ENCODE measurements at places on chromosomes 2 and 18.

DNA sequence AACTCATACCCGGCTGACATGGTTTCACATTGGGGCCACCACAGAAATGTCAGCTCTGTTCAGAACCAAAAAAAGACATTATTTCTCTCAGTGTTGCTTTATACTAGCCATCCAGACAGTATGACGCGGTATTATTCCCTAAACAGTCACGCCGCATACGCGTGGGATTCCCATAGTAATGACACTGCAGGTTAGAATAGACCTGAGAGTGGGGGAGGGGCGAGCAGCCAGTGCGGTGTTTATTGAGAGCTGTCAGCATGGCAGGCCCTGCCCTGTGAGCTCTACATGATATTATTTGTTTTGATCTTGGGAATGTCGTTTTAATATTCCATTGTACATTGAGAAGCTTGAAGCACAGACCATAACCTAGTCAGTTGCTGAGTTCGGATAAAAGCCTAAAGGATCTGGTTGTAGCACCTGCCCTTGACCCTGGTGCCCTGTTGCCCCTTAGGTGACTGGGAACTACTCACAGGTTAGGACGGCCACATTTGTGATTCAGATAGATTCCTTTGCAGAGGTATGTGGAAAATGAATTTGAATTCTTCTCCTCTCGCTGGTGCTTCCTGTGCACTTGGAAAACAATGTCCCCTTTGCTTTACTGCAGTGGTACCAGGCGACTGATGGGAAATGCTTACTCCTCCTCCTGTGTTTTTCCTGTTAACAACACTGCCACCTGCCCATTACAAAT lies 150.1 kb downstream of the ARHGAP28 start:
- DNase-seq, result no peak

DNA sequence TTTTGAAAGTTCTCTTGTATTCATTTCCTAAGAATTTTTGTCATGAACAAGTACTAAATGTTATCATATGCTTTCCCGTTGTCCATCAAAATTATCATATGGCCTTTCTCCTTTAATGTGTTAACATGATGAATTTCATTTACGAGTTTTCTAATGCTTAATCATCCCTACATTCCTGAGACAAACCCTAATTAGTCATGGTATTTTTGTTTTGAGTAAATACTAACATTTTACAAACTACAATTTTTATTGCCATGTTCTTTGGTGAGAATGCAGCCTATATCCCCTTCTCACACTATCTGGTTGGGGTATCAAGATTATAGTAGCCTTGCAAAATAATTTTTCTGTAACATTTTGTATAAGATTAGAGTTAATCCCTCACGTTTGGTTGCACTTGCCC lies 14.5 kb downstream of the SMAD2 start:
- no peak for DNase-seq

GRCh38 chr2:217054791-217055190 lies 194.9 kb upstream of the TNP1 start:
- DNase-seq, result no peak

DNA sequence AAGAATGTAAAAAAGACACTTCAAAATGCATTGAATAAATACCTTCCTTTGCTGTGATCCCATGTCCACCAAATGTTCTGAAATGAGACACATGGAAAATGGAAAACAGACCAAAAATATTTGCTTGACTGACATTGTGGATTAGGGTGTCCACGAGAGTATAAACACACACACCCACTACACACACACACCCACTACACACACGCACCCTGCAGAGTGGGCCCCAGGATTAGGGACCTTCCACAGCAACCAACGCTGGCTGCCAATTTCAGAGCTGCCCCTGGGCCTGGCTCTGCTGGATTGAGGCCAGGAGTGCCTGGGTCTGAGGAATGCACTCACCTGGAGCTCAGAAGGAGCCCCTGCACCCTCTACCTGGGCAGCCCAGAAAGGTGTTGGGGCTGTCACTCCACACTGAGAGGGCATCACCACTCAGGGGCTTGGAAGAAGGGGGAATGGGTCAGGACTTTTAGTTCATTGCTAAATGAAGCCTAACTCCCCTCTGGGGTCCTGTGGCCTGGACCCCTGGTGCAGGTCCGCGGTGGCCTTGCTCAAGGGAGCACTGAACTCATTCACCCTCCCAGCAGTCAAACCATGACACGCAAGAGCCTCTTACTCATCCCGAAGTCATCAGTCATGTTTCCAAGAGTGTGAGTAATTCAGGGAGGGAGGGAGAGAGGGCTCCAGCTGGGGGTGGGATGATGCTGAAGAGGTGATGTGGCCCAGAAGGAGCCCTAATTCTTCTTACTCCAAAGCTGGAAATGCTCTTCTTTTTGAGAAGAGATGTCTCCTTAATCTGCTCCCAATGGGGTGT lies 50.2 kb upstream of the PLB1 start:
- no peak for DNase-seq

DNA sequence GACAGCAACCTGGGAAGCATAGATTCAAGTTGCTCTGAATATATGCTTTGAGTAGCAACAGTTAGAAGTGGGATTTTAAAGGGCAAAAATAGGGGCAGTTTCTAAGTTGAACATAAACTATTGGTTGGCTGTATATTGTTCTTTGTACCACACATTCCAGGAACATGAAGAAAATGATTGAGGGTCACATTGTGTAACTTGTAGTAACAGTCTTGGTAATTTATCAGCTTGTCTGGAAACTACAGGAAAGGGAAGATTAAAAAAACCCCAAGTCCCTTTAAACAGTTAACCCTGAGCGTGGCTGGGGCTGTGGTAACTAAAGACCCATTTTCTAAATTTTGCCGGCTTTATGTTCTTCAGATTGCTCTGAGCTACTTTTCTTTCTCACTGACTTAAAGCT lies 7.4 kb downstream of the PLEKHB2 start:
- no peak for DNase-seq

GRCh38 chr2:241904791-241905710 lies 35.5 kb downstream of the RTP5 start:
- no peak for DNase-seq

DNA sequence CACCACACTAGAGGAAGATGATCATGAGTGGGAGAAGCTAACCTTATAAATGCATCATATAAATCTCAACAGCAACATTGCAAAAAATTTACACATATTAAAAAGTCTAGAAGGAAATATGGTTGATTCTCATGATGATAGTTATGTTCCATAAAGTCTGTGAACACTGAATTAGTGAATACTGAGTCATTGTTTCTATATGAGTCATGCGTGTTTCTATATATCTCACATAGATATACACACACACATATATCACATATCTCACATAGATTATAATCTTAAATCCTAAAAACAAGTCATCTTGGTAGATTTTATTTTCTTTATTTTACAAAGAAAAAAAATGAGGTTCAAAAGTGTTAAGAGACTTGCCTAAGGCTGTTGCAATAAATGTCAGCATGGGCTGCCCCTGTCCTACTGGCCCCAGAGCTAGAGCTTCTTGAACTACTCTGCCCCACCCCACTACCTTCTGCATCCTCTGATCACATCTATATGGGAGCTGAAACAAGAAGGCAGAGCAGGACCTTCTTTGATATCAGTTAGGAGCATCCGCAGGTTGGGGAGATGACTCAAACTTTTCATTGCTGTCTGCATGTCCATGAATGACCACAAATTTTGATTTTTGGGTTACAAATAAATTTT lies 81.8 kb upstream of the ADAM23 start:
- no peak for DNase-seq

DNA sequence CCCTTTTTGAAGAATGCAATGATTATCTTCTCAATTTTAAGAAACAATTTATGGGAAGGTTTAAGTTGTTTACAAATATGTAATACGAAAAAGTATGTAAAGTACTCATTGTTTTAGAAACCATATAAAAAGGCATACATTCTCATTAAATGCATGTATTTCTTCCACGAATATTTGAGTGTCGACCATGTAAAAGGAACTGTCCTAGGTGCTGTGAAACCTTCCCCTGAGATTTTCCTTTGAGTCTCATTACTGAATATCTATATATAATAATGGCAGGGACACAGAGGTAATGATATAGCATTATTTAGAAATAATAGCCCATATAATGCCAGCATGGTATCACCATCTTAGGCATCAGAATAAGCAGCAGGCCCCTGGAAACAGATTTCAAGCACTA lies 239.3 kb downstream of the ERBB4 start:
- DNase-seq, result no peak

DNA sequence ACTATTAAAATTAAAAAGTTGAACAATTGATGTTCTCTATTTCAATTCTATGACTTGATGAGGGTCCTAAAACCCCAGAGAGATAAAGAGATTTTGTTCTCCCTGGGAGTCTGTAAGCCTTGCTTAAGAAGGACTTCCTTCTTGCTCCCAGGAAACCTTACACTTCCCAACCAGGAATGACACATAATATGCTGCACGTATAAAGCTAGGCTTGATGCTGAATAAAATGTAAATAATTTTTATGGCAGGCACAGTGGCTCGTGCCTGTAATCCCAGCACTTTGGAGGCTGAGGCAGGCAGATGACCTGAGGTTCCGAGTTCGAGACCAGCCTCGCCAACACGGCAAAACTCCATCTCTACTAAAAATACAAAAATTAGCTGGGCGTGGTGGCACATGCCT lies 27.8 kb downstream of the SPIRE1 start:
- no peak for DNase-seq

DNA sequence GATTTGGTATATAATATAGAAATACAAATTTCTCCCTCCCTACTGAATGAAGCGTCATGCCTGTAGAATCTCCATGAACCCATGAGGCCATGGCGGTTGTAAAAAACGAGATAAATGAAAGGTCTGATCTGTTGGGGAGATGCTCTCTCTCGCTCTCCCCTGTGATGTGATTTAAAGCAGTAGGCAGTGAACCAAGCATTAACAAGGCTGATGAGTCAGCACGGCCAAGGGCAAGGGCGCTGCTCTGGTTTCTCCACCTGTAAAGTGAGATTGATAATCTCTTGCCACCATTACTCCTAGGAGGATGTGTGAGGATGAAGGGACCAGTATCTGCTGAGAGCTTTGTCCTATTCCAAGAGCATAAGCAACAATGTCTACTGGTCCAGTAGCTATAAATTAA lies 553.3 kb downstream of the CMPK2 start:
- no peak for DNase-seq

- no peak for DNase-seq
Measured at GRCh38 chr2:206379886-206380285, 63.4 kb upstream of the ADAM23 start.

DNA sequence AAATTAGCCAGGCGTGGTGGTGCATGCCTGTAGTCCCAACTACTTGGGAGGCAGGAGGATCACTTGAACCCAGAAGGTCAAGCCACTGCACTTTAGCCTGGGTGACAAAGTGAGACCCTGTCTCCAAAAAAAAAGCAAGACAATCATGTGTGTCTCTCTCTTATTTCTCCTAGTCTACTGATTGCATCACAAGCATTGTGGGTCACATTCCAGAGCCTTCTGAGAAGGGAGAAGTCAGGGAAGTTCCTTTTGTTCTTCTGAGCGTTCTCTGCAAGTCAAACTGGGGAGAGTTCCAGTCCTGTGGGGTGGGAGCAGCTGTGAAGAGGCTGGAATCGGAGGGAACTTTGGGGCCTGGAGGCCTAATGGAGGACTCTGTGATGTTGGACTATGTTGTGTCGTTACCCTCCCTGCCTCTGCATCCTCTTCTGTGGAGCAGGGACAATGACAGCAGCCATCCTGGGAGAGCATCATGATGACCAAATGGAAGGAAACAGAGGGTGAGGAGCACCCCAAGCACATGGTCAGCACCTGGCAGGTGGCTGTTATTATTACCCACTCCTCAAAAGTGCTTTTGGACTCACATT lies 115.4 kb downstream of the MRO start:
- no peak for DNase-seq

DNA sequence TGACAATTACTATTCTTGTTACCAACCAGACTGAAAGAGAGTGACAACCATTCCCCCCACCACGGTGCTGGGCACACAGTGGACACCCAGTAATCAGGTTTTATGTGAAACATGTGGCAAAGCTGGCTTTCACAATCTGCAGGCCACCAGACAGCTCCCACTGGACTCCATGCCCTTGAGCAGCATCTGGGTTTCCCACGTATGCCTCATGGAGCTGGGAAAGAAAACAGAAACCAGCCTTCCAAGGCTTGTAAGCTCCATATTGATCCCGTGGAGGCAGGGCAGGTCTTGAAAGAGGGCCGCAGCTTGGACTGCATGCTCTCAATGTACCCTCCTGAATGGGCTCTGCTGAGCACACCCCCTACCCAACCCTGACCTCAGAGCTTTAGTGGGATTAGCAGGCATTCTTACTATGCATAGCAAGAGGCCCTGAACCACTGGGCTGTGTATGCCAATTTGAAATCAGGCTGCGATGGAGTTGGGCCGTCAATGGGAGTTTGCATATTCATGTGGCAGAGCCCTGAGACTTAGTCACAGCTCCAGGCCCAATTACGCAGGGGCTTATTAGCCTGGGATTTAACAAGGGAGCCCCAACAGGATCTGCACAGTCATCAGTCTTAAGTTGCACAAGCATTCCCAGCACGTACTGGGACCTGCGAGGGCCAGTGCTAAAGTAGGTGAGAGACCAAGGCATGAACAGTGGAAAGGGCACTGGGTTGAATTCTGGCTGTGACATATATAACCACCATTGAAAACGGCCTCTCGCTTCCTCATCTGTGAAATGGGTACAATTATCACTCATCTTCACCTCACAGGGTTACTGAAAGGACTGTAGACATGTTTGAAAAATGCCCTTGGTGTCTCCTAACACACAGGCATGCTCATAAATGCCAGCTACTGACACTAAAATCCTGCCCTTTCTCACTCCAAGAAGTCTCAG lies 10.5 kb downstream of the C1QL2 start:
- DNase-seq, result no peak

GRCh38 chr18:79241755-79242154 lies 154.0 kb upstream of the NFATC1 start:
- DNase-seq, result no peak

- no peak for DNase-seq
Measured at GRCh38 chr18:10153924-10154752, 240.3 kb downstream of the VAPA start.

DNA sequence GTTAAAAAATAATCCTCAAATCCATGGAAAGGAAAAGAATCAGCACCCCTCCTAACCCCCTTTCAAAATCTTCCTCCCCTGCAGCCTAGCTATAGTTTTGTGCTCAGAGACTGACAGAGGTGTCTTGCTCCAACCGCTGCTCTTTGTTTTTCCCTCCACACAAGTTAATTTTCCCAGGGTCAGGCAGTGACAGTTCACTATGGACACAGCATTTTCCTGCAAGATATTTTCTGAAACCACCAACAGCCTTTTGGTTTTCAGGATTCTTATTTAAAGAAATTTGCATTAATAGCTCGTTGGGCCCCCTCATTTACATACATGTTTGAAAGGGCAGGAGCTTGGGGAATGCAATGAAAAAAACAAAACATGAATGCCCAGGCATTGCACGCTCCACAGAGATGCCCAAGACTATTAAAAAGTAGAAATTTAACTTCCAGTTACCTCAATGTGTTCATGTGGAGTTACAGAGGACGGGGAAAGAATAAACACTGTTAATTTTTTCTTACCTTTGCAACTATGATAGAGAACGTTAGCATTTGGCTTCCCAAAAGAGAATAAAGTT lies 71.4 kb upstream of the CXCR4 start:
- DNase-seq, result no peak

- DNase-seq, result no peak
Measured at GRCh38 chr18:38690626-38691025, 1125.0 kb upstream of the CELF4 start.

- DNase-seq, result no peak
Measured at GRCh38 chr2:70645733-70646419, 92.2 kb upstream of the TGFA start.

- no peak for DNase-seq
Measured at GRCh38 chr2:69644506-69644979, 1.0 kb upstream of the AAK1 start.

- no peak for DNase-seq
Measured at GRCh38 chr18:62324181-62324828, 805 bp upstream of the TNFRSF11A start.
